ENCODE measurements at places on chromosomes 1 and 21.
A peak's percentile ranks its signal among the peaks of the same experiment; 100 is the strongest.

GRCh38 chr1:41560931-41561330, 76.4 kb upstream of the EDN2 start:
- no peak for DNase-seq

GRCh38 chr1:205775717-205776056, 405 bp upstream of the RAB29 start:
- DNase-seq: peak; percentile 75

GRCh38 chr1:192809307-192810252, 741 bp downstream of the RGS2 start:
- peak; percentile 64 for DNase-seq

DNA sequence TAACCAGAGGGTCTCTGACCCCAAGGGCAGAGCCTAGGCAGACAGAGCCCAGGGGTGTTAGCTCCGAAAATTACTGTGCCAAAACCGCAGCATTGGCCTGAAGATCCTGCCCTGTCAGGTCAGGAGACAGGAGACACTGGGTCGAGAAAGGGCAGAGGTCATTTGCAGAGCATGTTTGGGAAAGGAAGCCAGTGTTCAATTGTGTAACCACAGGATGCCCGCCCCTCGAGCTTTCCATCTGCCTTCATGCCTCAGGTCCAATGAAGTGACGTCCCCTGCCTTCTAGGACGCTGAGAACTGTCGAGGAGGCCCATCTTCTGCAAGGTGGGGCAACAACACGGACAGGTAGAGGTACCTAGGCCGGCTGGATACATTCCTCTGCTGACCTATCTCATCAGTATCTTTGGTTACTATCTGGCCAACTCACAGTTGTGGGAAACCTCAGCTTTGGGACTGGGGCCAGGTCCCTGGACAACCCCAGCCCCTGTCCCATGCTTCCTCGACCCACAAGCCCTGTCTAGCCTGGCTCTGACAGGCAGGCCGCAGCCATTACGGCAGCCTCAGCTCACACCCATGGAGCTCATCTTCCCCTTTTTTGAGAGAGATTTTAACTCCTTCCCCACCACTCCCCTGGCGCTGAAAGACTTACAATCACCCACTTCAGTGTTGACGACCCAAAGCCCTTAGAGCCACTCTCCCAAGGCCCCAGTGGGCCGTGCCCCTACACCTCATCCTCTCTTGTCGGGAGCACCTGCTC, 1.3 kb downstream of the ARL8A start:
- DNase-seq: no peak

- DNase-seq: no peak
Observed at GRCh38 chr1:231753313-231753712, 126.7 kb downstream of the DISC1 start.

DNA sequence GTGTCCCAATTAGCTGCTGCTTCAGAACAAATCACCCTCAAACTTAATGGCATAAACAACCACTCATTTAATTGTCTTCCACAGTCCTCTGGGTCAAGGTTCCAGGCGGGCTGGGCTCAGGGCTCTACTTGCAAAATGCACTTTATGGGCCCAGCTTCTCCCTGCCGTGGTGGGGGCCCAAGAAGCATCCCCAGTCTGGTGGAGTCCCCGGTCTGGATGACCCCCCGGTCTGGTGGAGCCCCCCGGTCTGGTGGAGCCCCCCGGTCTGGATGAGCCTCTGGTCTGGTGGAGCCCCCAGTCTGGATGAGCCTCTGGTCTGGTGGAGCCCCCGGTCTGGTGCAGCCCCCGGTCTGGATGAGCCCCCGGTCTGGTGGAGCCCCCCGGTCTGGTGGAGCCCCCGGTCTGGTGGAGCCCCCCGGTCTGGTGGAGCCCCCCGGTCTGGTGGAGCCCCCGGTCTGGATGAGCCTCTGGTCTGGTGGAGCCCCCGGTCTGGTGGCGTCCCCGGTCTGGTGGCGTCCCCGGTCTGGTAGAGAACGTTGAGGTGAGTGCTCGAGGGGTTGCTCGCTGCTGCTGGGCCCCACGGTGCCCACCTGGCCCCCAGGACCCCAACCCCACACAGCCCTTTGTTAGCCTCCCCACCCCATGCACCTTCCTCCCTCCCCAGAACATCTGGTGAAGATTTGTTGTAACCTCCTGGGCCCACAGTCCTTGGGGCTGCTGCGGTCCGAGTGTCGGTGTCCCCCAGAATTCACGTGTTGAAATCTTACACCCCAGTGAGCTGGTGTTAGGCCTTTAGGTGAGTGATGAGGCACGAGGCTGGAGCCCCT, 33.8 kb downstream of the POFUT2 start:
- DNase-seq: no peak

DNA sequence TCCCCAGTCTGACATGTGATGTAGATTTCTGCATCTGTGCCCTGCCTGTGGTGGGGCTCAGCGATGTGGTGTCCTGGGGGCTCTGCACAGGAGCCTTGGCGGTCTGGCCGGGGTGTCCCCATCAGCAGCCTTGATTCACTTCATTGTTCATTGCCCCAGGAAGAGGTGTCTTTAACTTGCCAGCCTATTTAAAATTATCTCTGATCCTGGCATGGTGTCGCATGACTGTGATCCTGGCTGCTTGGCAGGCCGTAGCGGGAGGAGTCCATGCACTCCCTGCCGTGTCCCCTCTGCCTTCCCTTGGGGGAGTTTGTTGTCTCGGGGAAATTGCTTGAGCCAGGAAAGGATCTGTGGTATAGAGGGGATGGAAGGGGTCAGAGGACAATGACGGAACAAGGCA, 59.9 kb downstream of the TRIM11 start:
- no peak for DNase-seq

DNA sequence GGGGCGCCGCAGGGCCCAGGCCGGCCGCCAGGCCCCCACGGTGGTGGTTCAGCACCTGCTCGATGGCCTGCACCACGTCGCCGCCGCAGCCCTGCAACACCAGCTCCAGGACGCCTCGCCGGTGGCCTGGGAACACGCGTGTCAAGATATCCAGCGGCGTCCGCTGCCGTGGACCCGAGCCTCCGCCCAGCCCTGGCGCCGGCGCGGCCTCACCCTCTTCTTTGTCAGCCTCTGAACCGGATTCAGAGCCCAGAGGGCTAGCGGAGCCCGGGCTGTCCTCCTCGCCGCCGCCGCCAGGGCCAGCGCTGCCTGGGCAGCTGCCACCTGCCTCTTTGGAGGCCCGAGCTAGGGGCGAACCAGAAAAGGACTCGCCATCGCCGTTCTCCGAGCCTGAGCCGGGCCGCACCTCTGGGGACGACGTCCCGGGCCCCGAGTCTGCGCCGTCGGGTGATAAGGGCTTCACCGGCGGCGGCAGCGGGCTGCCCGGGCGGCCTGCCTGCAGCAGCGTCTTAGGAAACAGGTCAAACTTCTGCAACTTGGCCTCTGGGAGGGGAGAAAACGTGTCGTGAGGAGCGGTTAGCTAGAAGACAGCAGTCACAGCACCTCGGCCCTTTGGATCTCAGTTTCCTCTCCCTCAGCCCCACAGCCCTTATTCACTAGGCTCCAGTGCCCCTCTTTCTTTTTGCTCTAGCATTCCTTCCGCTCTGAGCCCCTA, 3.9 kb downstream of the DMRTA2 start:
- DNase-seq: no peak

GRCh38 chr1:3192825-3193224, 123.8 kb downstream of the PRDM16 start:
- DNase-seq: no peak

- no peak for DNase-seq
Observed at GRCh38 chr21:27550287-27550686, 583.4 kb upstream of the ADAMTS5 start.

GRCh38 chr21:36379251-36379650, 5.9 kb upstream of the CHAF1B start:
- DNase-seq: no peak

- no peak for DNase-seq
Observed at GRCh38 chr21:34362670-34363069, 1.1 kb upstream of the KCNE2 start.

DNA sequence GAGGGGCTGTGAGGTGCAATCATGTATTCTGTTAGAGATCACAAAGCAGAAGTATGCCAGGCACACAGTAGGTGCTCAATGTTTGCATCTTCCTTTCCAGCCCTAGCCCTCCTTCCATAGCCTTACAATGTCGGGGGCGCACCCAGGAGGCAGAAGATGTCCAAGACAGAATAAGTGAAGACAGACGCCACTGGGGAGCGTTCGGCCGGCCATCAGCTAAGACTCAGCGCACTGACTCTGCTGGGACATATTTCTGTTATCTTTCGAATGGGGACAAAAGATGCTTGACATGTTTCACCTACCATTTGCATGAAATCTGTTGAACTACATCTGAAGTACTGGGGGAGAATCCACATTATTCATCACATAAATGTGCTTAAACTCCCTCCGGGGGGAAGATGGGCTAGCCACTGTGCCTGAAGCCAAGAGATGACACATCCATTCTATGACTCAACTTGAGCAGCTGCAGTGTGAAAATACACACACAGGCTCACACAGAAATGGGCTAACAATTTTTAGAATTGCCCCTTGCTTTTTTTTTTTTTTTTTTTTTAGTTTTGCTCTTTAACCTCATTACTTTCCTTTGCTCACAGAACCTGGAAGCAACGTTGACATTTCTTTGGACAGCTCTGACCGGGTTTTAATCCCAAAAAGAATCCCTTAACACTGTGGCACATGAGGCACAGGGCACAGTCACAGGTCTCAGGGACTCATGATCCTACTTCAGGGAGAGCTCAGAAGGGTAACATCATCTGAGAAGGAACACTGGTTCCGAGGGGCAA, 7.9 kb downstream of the TIAM1 start:
- DNase-seq: no peak

All from HCEC 1CT (cell line).